ENCODE measurements at places on chromosomes 1 and 21. TPM values are rescaled to one million over a fixed set of nuclear protein-coding genes. Genes with fewer than 3 reads are reported as not detected.

- H3K27ac ChIP-seq = no peak overlapping the region
- peaks cover 2% of the 10 kb centered on the region for H3K36me3 ChIP-seq
- no peak for DNase-seq
- H3K4me1 ChIP-seq = peaks cover 31% of the 10 kb centered on the region
- H3K4me3 ChIP-seq = no peak overlapping the region
Observed at GRCh38 chr21:45433301-45433700, 28.3 kb downstream of the COL18A1 start.

DNA sequence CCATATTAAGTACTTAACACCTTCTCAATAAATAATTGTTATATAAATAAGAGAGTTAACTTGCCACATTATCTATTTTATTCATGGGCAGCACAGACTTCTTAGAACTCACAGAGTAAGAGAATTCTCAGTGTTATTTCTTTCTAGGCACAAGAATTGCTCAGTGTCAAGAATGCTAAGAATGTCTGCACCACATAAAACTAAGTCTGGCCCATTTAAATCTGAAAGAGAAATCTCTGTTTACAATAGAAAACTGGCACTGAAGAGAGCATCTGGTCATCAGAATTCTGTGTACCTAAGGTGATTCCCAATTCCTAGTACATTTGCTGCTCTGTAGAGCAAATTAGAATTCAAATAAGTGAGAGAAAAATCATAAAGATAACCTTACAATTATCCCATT lies 3.8 kb downstream of the OR10K2 start:
- H3K27me3 ChIP-seq = no peaks in the 10 kb centered on the region
- H3K4me1 ChIP-seq = no peaks in the 10 kb centered on the region
- DNase-seq = no peak
- no peak overlapping the region for H3K27ac ChIP-seq
- H3K36me3 ChIP-seq = no peaks in the 10 kb centered on the region

The CAPN9 gene
- total RNA-seq = 8.7 TPM

The CTSK gene
- 7.4 TPM for total RNA-seq

The LAPTM5 gene
- 0.20 TPM for total RNA-seq

Data from progenitor cell of endocrine pancreas (in vitro differentiated cells).